ENCODE measurements at places on chromosomes 5 and 9. TPM values are rescaled to one million over a fixed set of nuclear protein-coding genes. Genes with fewer than 3 reads are reported as not detected.

SPATA6L gene
- total RNA-seq, result 0.21 TPM

SHOC1 gene
- total RNA-seq, result not detected

RALGDS gene
- total RNA-seq, result 11.3 TPM

SLC46A2 gene
- not detected for total RNA-seq

GRCh38 chr5:154446195-154447088, 645 bp downstream of the SAP30L start:
- peak; percentile 60 for DNase-seq

- peak; percentile 56 for DNase-seq
Measured at GRCh38 chr5:112186401-112186990, 232.6 kb downstream of the EPB41L4A start.

GRCh38 chr5:149552553-149553160, 1.4 kb upstream of the CSNK1A1 start:
- DNase-seq, result no peak

DNA sequence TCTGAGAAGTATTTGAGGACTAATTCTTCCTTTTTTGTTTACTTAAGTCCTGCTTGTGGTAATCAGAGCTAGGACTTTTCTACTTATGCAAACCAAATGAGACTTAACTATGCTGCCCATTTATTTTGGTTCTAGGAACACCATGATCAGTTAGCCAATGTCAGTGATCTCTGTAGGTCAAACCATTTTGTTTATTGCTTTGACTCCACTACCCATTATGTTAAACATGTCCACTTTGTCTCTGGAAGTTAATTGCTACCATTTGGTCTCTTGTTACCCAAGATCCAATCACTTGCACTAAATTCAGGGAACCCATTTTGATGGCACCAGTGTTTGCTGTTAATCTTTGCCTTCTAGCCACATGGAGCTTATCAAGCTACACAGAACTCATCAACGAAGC, 161.9 kb downstream of the CCDC171 start:
- DNase-seq, result no peak

- no peak for DNase-seq
Measured at GRCh38 chr5:137567226-137567625, 68.1 kb upstream of the SPOCK1 start.

All from myocyte (in vitro differentiated cells).